ENCODE measurements at places on chromosomes 16 and 17.

- DNase-seq = no peak
Measured at GRCh38 chr17:21823643-21824042, 131.3 kb downstream of the KCNJ18 start.

DNA sequence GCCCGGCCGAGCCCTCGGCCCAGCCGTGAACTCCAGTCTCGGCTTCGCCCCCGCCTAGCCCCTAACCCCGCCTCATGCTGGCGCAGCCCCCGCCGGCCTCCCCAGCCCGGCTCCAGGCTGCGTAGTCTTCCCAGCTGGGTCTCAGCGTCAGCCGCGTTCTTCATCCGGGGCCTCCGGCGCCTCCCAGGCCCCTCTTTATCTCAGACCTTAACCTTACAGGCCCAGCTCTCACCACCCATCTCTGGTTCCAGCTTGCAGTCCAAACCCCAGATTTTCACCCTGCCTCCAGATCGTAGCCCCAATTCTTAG is at the start of gene PROCA1:
Gene PROCA1, minus strand, starts transcription at position 166 of the 309 bp plus-strand sequence. CDS start 228 bp downstream, outside the sequence.
- DNase-seq = no peak

GRCh38 chr17:5832886-5833285 is 237.3 kb upstream of the WSCD1 start:
- peak; percentile 2 for DNase-seq

DNA sequence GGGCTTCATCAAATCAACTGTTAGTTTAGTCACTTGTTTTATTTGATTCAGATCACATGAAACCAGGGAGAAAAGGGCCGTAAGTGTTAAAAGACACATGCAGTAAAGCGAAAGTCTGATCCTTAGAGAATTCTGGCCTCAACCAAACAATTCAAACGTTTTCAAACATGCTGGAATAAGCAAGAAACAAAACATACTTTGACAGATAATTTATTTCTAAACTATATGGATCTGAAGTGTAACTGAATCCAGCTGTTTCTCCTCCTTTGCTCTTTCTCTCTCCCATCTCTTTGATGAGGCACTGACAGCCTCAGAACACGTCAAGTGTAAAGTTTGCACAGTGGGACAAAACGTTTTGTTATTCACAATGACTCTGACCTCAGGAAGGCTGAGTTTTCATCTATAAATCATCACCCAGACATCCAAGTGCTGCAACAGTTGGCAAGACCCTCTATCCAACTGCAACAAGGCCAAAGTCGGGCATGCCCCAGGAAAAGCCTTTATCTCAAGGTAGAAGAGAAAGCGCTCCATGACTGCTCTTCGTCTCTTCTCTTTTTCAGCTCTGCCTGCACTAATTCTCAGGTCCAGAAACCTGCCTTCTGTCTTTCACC is 267.1 kb upstream of the MYOCD start:
- DNase-seq = peak; percentile 8

DNA sequence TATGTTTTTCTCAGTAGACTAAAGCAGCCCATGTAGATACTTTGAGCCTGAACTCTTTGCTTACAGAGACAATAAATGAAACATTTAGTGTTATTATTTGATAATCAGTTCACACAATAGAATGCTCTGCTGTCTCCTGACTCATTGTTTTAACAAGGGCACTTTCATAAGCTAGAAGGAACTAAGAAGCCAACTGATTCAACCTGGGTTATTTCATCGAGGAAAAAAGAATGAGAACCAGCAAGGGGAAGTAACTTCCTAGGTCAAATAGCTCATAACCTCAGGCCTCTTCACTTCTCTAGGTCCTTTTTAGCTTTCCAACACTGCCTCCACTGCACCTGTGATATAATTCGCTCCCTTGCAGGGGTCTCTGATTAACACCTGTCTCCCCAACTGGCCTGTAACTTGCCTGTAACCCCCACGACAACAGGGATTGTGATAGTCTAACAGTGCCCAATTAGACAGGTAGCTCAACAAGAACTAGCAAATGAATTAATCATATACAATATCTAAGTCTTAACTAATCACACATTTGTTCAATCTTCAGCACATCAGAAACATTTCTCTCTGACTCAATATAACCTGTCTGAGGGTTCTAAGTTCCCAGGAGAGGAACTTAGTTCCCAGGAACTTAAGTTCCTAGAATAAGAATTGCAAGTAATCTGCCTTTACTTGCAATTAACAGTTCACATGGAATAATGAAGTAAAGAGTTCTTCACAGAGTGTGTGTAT is 34.8 kb downstream of the RFFL start:
- DNase-seq = peak; percentile 55

DNA sequence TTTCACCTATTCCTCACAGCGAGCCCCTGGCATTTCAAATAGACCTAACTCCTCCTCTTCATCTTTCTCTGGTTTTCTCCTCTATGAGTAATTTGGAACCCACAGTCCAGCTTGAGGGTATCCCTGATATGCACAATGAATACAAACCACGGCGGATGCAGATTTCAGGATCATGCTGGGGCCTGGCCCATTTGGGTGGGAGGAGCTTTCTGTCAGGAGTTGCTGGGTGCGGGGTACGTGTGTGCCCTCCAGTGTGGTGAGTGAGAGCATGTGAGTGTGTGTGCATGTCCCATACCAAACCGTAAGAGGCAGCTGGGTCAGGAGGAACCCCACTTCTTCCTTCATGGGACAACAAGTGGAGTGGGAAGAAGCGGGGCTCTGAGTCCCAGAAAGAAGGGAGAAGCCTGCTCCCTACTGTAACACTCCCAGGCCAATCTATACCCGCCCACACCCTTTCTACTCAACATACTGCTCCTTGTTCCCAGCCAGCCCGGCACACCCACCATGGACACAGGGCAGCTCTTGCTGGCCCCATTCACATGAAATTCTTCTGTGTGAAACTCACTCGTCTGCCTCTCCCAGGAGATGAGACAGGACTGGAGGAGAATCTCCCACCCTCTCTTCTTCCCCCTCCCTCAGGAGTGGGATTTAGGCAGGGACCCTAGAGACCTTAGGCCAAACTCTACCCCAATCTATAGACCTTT is 18.4 kb downstream of the CNTNAP1 start:
- DNase-seq = no peak

- DNase-seq = no peak
Measured at GRCh38 chr17:9926150-9926804, 21.2 kb upstream of the RCVRN start.

GRCh38 chr16:67248401-67249177 is at the start of gene SLC9A5:
Gene SLC9A5, plus strand, starts transcription at chr16:67248979. Its CDS starts 36 bp downstream, at chr16:67249015.
- DNase-seq = no peak

DNA sequence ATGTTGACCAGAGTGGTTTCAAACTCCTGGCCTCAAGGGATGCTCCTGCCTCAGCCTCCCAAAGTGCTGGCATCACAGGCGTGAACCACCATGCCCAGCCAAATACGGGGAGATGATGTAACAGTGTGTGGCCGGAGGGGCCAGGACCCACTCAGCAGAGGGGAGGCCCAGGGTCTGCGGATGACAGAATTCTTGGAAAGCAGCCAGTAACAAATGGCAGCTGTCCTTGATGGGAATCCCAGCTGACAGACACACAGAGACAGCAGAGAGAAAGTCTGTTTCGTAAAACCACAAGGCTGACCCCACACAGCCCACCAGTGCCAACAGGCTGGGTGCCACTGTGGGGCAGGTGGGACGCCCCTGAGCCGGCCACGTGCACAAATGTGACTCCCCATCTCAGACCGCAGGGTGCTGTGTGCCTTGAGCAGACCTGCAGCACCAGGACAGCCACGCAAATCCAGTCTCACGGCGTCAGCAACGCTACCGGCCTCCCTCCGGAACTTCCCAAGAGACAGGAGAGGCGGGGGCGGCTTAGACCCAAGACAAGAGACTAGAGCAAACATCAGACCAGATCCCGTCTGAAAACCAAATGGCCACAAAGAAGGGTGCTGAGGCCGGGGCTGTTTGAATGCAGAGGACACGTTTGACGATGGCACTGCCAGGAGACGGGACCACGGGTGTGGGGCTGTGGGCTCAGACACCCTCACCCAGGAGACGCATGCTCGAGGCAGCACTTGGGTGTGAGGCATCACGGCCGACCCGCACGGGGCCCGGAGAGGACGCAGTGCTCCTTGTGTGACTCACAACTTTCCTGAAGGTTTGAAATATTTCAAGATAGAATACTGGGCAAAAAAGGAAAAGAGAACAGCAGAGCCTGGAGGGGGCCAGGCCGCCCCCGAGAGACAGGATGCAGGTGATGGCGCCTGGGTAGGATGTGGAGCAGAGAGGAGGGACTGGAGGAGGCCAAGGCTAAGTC is 24.6 kb downstream of the CTU2 start:
- no peak for DNase-seq

- peak; percentile 51 for DNase-seq
Measured at GRCh38 chr17:49290690-49291359, 60.2 kb upstream of the PHOSPHO1 start.

DNA sequence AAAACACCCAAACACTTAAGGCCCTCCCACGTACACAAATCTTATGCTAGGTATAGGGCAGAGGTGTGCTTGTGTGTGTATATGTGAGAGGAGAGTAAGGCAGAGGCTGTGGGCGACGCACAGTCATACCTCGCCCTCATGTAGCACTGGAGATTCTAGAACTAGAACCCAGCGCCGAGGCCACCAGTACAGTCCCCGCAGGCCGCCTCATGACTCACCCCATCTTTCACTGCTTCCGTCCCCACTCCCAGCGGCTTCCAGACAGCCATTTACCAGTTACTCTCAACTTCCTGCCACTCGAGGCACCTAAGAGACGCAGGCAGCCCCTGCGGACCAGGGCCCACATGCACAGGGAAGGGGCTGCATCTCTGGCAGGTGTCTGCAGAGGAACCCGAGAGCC is 23.2 kb upstream of the CYTH1 start:
- no peak for DNase-seq

DNA sequence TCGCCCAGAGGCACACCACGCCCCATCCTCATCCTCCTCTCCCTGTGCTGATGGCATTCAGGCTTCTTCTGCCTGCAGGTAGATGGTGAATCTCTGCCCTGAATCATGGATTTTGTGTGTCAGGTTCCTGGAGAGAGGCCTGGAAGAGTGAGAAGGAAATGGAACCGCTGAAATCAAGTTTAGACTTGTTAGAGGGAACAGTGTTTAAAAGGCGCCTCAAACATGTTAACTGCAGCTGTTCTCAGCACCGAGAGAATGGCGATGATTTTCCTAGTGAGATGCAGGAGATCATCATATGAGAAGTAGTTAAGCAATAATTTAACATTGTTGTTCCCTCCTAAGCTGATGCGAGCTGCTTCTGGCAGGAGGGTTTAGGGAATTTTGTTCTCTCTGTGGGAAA is 744.4 kb upstream of the EEF2KMT start:
- DNase-seq = no peak

- no peak for DNase-seq
Measured at GRCh38 chr16:68900009-68900408, 56.7 kb downstream of the TANGO6 start.

GRCh38 chr16:66486773-66487579 is 59.9 kb downstream of the BEAN1 start:
- DNase-seq = peak; percentile 95

GRCh38 chr16:50378417-50378816 is 9.6 kb upstream of the BRD7 start:
- DNase-seq = no peak

- peak; percentile 32 for DNase-seq
Measured at GRCh38 chr17:49223517-49224197, 6.9 kb downstream of the PHOSPHO1 start.

DNA sequence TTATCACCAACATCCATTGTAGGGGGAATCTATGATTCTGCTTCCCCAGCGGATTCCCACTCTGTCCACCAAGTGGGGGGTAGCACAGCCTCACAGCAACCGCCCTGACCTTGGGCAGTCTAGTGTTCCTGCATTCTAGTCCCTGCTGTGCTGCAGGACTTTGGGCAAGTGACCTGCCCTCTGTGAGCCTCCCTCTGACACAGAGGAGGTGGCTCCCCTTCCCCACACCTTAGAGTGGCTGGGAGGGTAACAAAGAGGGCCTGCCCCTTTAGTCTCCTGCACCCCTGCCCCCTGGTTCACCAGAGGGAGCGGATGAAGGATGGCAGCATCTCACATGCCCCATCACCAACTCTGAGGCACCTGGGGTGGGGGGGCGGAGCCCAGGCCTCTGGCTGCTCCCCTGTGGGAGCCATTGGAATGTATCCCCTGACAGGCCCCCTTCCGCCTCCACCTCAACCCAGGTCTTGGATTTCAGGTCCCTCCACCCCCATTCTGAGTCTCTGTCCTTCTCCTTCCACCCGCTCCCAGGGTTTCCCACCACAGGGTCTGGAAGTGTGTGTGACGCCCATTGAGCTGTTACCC is 10.1 kb downstream of the GAS2L2 start:
- no peak for DNase-seq

DNA sequence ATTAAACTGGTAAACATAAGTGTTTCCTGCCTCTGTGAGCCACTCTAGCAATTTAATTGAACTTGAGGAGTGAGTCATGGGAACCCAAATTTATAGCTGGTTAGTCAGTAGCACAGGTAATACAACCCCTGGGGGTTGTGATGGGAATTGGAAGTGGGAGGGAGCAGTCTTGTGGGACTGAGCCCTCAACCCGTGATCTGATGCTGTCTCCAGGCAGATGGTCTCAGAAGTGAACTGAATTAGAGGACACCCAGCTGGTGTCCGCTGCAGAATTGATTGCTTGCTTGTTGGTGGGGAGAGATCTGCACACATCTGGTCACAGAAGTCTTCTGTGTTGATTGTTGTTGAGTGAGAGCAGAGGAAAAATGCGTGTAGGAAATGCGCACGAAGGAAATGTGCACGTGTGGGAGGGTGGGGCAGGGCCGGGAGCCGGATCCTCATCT is 7.7 kb upstream of the ST6GALNAC2 start:
- DNase-seq = no peak

Measured in cardiac fibroblast (primary cell).